Left ventricle myocardium inferior (tissue), 1 donor: ENCODE measurements at places on chromosomes 5 and 9. TPM values are rescaled to one million over a fixed set of nuclear protein-coding genes. Genes with fewer than 3 reads are reported as not detected.

- peaks cover 52% of the 10 kb centered on the region for H3K4me1 ChIP-seq
- peak overlapping the region; percentile 42 for H3K4me3 ChIP-seq
- DNase-seq = peak; percentile 50
- H3K27me3 ChIP-seq = no peaks in the 10 kb centered on the region
- H3K27ac ChIP-seq = peak overlapping the region; percentile 93
These were observed 37.8 kb downstream of the FAM78A start for GRCh38 chr9:131238402-131239021.

GRCh38 chr5:76367623-76368371 is 35.3 kb upstream of the IQGAP2 start:
- H3K36me3 ChIP-seq = no peaks in the 10 kb centered on the region
- H3K4me3 ChIP-seq = no peak overlapping the region
- H3K27ac ChIP-seq = no peak overlapping the region
- H3K27me3 ChIP-seq = no peaks in the 10 kb centered on the region
- no peak for DNase-seq

DNA sequence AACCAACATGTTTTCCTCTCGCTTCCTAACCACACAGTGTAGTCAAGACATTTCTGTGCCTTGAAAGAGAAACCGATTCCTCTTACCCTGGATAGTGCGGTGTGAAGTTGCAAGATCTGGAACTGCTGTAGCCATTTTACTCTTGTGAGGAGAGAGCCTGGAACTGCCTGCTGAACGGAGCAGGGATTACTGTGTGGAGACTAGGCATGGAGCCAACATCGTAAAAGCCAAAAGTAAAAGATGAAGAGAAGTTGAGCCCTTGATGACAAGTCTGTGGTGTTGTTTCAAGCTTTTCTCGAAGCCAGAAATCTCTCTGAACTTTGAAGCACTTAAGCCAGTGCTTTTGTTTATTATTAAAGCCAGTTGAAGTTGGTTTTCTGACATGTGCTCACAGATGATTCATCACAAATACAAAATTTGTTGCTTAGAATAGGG is 110.1 kb upstream of the GRIN3A start:
- no peak overlapping the region for H3K4me3 ChIP-seq
- H3K27ac ChIP-seq = no peak overlapping the region
- H3K4me1 ChIP-seq = no peaks in the 10 kb centered on the region
- no peak for DNase-seq

- H3K27ac ChIP-seq = no peak overlapping the region
- H3K4me1 ChIP-seq = no peaks in the 10 kb centered on the region
- DNase-seq = no peak
- no peaks in the 10 kb centered on the region for H3K27me3 ChIP-seq
These were observed 53.7 kb upstream of the VCAN start for GRCh38 chr5:83417884-83418283.

DNA sequence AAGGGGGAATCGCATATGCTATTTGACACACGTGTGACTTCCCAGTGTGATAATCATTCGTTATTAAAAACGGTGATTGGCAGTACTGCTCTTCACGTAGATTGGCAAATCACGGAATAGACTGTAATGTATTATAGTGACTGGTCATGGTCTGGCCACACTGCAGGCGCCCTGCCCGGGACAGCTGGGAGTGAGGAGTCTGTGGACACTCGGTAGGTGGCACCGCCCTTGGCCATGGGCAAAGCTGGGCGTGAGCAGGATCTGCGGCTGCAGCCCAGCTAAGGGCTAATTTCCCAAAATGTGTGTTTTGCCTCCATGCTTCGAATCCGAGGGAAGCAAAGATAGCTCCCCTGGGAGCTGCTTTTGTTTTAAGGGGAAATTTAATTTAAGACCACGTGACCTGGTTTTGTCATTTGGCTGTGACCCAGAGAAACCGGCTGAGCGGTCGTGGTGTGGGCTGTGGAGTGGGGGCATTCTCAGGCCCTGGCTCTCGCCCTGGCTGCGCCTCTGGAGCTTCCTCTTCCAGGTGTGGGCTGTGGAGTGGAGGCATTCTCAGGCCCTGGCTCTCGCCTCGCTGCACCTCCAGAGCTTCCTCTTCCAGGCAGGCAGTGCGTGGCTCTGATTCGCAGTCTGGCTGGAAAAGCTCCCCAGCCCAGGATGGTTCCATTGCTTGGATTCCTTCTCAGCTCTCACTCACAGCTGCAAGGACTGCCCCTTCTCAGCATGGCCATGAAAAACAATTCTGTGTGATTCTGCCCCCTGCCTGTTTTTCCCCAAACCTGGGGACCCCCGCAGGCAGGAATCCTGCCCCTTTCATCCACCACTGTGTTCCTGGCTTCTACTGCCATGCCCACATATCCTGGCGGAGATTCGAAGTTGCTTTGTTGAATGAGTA is 131.1 kb downstream of the OLFM1 start:
- H3K4me3 ChIP-seq = no peak overlapping the region
- H3K36me3 ChIP-seq = no peaks in the 10 kb centered on the region
- no peak for DNase-seq
- no peak overlapping the region for H3K27ac ChIP-seq
- peaks cover 100% of the 10 kb centered on the region for H3K27me3 ChIP-seq

GRCh38 chr5:171622010-171622409 is 163.6 kb upstream of the SMIM23 start:
- peak; percentile 25 for DNase-seq
- no peak overlapping the region for H3K4me3 ChIP-seq
- H3K27ac ChIP-seq = no peak overlapping the region
- H3K36me3 ChIP-seq = no peaks in the 10 kb centered on the region
- peaks cover 6% of the 10 kb centered on the region for H3K27me3 ChIP-seq
- H3K4me1 ChIP-seq = peaks cover 8% of the 10 kb centered on the region

DNA sequence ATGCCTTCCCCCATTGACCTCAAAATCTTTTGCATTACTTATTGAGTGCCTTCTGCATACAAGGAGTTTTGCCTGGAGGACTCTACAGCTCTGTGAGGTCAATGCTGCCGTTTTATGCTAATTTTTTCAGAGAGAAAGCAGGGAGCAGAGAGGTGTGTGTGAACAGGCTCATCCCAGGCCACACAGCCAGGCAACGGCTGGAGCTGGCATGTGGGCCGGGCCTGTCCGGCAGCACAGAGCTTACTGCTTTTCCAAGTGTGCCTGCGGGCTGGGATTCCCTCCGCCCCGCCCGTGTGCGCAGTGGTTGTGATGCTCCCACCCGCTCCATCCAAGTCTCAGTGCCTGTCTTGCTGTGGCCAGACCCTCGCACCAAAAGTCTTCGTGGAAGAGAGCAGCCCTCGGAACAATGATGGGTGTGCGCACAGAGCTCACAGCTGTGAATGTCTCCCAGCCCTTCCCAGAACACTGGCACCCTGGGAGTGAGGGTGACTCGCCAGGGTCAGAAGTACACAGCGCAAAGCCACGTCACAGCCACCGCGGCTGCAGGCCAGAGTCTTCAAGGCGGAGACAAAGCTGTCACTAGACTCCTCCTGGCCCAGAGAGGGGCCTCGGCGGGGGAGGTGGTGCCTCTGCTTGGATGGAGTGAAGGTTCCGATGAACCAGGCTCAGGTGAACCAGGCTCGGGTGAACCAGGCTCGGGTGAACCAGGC is 82.8 kb downstream of the COL5A1 start:
- peak; percentile 55 for DNase-seq
- H3K27ac ChIP-seq = peak overlapping the region; percentile 36
- H3K4me1 ChIP-seq = peaks cover 17% of the 10 kb centered on the region
- no peaks in the 10 kb centered on the region for H3K36me3 ChIP-seq
- no peaks in the 10 kb centered on the region for H3K27me3 ChIP-seq

The GABRA1 gene
- not detected for total RNA-seq

The FOXD4L3 gene
- total RNA-seq = not detected

The CDO1 gene
- 6.8 TPM for total RNA-seq

The CD72 gene
- 0.63 TPM for total RNA-seq

The ANKRD20A1 gene
- total RNA-seq = 1.5 TPM

The DMRT3 gene
- total RNA-seq = not detected
